Fibroblast of skin of left quadriceps (primary cell): ENCODE measurements at places on chromosomes 5 and 9.

GRCh38 chr5:32501071-32502002 is 56.8 kb upstream of the ZFR start:
- no peak for DNase-seq

DNA sequence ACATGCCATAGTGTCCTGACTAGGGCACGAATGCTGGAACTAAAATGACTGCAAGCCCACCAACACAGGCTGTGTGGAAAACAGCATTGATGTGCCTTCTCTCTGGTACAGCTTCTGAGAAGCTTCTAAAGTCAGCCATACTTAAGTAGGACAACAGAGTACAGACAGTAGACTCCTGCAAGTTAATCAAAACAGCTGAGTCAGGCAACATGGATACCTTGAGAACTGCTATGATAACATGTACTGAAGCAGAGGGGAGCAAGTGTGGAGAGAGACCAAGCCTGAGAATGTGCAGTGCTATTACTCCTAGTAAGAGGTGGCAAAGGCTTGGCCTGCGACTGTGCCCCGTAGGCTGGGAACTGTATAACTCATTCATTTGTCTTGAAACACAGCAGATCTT is 2.5 kb downstream of the ISCA1 start:
- no peak for DNase-seq

GRCh38 chr9:20744036-20744630 is 60.1 kb downstream of the FOCAD start:
- DNase-seq: no peak

GRCh38 chr5:31937226-31937625 is 236.9 kb downstream of the GOLPH3 start:
- DNase-seq: no peak

- no peak for DNase-seq
Measured at GRCh38 chr5:91018200-91018599, 364.9 kb downstream of the ARRDC3 start.

GRCh38 chr5:57468481-57469163 is 14.0 kb downstream of the ACTBL2 start:
- DNase-seq: peak; percentile 57

DNA sequence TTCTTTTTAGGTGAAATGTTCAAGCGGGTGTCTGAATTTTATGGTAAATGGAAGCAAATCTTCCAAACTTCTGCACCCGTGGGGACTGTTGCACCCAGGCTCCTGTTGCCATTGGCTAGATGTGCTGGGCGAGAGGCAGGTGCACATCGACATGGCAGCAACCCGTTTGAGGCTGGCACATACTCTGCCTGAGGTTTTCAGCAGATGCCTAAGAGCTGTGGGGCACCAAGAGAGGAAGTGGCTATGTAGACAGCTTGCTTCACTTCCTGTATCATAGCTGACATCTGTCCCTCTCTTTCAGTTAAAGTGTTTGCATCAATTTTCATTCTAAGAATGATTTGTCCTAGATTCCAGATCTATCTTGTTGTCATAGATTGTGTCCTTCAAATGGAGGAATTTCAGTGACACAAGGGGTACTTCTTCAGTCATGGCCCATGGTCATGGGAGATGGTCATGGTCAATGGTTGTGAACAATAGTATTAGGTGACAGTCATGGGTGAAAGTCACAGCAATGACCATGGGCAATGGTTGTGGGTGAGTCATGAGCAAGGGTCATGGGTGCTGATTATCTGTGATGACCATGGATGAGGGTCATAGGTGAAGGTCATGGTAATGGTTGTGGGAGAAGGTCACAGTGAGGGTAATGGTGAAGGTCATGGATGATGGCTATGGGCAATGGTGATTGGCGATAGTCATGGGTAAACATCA is 115.1 kb upstream of the IRX4 start:
- no peak for DNase-seq

DNA sequence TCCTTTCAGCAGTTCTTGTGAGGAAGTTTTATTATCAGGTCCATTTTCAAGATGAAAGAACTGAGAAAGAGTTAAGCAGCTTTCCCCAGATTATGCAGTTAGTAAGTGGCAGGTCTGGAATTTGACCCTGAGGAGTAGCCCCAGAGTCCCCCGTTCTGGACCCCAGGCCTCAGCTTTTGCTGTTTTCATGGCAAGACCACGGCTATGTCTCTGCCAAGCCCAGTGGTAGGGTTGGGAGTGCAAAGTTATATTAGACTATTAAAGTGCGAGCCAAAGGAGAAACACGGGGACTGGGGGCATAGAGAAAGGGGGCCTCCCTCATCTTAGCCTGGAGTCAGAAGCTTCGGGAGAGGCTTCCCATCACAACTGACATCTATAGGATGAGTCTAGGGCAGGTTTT is 19.3 kb upstream of the ORM1 start:
- DNase-seq: no peak

DNA sequence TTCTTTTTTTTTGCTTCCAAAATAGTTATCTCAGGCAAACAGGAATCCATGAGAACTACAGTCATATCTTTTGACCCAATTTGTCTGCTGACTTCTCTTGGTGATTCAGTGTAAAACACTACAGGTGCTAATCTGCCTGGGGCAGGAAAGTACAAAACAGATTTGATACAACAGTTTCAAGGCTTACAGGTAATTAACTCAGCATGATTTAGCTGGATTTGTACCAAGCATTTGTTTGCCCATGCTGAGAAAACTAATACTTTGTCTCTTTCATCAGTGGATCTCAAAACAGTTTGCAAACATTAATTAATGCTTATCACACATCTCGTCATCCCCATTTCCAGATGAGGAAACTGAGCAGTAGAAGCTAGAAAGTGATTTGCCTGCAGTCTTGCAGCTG is 312.5 kb upstream of the SEMA6A start:
- DNase-seq: no peak

DNA sequence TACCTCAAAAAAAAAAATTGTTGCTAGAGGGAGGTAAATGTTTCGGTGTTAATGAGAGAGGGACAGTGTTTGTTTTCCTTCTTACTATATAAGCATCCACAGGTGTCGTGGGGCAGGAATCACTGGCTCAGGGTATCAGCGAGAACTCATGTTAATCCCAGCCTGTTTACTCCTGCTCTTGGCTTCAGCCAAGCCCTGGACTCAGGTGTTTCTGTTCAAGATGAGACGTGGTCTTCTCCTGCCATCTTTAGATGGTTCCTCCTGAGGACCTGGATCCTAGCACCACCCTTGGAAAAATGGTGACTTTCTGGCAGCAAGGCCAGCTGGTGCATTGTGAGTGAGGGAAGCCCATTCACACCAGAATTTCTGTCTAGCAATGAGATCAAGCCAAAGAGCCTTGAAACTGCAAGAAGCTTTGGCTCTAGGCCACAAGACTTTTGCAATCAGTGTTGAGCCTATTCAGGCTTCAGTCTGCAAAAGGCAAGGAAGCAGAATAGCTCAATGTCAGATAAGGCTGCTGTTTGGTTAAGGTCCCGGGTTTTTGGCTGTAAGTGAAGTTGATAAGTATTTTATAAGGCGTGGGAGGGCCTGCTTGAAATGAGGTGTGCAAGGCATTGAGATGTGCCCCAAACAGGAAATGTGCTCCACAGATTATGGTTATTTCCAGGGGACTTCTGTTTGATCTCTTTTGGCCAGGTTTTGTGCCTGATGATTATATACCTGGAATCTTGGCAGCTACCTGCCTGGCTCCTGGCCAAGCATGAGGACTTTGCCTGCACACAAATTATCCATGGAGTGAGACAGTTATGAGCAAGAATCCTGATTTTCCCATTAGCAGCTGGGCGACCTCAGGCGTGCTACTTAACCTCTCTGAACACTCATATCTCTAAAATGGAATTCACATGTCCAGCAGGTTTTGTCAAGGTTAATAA is 99.8 kb downstream of the TENT4A start:
- no peak for DNase-seq

DNA sequence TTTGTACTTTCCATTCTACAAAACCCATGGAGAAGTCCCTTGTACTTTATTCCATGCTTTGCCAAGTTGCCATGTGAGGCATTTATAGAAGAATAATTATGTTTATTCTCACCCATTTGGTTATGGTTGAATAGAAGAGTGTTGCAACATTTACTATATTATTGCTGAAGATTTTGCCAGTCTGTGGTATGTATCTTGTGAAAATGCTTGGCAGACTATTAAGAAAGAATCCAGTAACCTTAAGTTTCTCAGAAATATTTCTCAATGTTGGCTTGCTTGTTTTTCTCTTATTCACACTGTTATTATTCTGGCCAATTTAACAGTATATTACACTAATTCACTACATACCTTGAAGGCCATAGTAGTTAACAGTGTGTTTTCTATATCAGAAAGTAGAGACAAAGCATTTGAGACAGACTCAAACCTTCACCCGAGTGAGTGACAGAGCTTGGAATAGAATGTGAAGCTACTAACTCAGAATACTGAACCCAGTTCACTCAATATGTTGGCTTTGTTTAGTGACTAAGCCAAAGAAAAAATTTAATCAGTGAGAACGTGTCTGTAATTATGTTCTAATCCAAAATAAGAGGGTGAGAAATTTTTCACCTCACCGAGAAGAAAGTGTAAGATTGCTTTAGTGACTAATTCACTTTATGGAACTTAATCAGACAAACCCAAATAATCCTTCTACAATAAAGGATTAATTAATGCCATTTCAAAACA is 184.4 kb downstream of the CWC27 start:
- no peak for DNase-seq

GRCh38 chr9:86925686-86926085 is 21.6 kb downstream of the GAS1 start:
- peak; percentile 84 for DNase-seq

- DNase-seq: no peak
Measured at GRCh38 chr9:15475923-15476536, 34.7 kb downstream of the PSIP1 start.

GRCh38 chr5:149200355-149200754 is 59.1 kb downstream of the ABLIM3 start:
- DNase-seq: no peak

- DNase-seq: no peak
Measured at GRCh38 chr9:18143073-18143745, 330.7 kb upstream of the ADAMTSL1 start.

DNA sequence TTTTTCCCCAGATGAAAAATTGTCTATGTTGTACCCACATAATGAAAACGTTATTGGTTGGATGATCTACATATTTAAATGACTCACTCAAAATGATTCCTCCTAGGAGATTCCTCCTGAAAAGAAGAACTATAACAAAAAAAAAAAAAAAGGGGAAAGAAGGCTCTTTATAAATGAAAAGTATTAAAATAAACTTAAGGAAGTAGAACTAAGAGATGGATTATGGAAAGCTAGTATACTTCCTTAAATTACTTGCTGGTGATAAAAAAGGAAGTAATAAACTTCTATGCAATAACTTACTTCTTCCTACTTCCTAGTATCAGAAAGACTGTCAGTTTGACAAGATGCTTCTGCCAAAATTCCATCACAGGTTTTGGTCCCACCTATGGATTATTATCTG is 1087.7 kb downstream of the CDH12 start:
- no peak for DNase-seq

GRCh38 chr9:92276331-92277032 is 17.0 kb downstream of the IARS1 start:
- DNase-seq: no peak

DNA sequence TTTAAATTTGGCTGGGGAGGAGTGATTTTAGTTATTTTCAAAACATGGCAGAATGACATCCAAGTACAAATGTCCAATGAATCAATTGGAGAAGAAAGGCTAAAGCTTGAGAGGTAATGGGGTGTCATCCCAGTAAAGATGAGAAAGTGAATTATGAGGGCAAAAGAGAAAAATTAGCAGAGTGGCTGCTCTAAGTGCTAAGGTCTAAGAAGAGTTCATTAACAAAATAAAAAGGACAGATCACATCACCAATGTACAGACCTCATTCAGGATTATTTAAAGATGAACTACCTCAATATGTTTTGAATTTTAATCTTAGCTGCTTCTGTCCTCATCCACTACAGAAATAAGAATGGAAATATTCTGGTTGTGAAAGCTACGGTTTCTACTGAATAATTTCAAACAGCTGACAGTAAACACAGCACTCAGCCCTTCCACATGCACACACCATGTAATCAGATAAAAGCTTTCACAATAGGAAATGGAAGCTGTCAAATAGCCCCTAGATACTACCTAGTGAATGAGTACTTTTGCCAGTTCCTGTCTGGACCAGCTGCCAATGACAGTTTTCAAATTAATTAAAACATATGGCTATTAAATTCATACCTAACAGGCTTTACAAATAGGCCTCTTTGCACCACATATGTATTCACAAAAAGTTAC is 171.5 kb downstream of the SSBP2 start:
- peak; percentile 10 for DNase-seq

- peak; percentile 10 for DNase-seq
Measured at GRCh38 chr5:173201636-173202265, 33.3 kb downstream of the NKX2-5 start.

- no peak for DNase-seq
Measured at GRCh38 chr5:5278815-5279381, 138.8 kb downstream of the ADAMTS16 start.

GRCh38 chr9:12185856-12186255 is 507.3 kb upstream of the TYRP1 start:
- peak; percentile 15 for DNase-seq
